ENCODE measurements at places on chromosomes 7 and 10.

- no peak for DNase-seq
Observed at GRCh38 chr7:151687523-151688235, 168.0 kb upstream of the RHEB start.

- DNase-seq = peak; percentile 51
Observed at GRCh38 chr10:96306516-96306915, 2.3 kb downstream of the DNTT start.

DNA sequence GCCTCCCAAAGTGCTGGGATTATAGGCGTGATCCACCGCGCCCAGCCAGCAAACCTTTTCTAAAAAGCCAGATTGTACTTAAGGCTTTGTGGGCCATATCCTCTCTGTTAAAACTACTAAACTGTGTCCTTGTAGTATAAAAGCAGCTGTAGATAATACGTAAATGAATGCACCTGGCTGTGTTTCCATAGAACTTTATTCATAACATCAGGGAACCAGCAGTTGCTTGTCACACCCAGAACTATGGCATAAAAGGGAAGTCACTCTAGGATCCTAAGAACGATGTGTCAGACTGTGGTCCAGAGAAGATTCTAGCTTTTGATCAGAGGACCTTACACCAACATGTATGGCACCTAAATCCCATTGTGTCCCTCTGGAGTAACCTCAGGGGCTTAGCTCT lies 63.0 kb downstream of the DENND2A start:
- DNase-seq = no peak

- DNase-seq = no peak
Observed at GRCh38 chr10:132595021-132595420, 57.4 kb downstream of the INPP5A start.

DNA sequence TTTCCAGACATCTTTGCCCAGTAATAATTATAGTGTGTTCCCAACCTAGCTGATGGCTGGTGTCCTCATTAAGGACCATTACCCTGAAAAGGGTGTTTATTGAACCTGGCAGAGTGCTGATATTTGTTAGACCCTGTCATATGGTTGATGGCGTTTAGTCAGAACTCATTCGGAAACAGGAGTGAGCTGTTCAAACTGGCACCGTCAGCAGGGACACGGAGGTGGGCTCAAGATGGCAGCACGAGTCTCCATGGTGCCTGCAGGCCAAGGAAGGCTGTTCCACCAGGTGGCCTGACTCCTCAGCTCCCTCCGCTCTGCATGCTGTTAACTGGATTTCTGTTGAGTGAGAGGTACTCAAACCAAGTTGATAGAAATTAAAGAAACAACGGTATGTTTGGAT lies 589.1 kb upstream of the MGMT start:
- no peak for DNase-seq

GRCh38 chr10:87794285-87794684 lies 23.7 kb downstream of the ATAD1 start:
- DNase-seq = no peak

DNA sequence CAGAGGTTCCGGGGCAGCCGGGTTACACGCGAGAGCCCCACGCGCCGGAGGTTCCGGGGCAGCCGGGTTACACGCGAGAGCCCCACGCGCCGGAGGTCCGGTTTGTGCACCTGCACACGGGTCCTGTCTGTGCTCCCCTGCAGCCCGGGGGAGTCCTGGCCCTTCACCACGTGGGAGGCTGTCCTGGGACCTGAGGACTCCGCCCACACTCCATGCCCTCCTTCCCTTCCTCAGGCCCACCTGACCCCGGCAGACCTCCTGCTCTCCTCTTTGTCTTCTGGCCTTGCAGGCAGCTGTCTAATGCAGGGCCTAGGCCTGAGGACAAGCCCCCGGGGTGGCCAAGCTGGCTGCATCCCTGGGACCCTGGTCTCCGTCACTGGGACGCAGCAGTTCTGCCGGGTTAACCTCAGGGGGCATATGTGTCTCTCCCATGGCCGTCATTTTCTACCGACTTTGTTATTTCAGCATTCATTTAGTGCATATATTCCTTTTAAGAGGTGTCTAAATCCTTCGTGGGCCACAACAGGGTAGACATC lies 374.6 kb downstream of the DNAJB6 start:
- no peak for DNase-seq

Measured in CD4-positive, alpha-beta T cell treated with Interleukin-17A for 4 hours (primary cell).